ENCODE measurements at places on chromosomes 6 and 20. TPM values are rescaled to one million over a fixed set of nuclear protein-coding genes. Genes with fewer than 3 reads are reported as not detected.

NR2E1 gene
- total RNA-seq, result not detected

HACE1 gene
- total RNA-seq, result 25.1 TPM

OPN5 gene
- not detected for total RNA-seq

CCN6 gene
- not detected for total RNA-seq

SLC12A5 gene
- 0.34 TPM for total RNA-seq

MUC22 gene
- not detected for total RNA-seq

TRIM31 gene
- not detected for total RNA-seq

UNC5CL gene
- total RNA-seq, result 5.1 TPM

FUT9 gene
- total RNA-seq, result not detected

PRL gene
- not detected for total RNA-seq

TRAM2 gene
- total RNA-seq, result 3.8 TPM

LRFN2 gene
- total RNA-seq, result not detected

HDGFL1 gene
- total RNA-seq, result not detected

LAMA2 gene
- 0.93 TPM for total RNA-seq

RIMS4 gene
- not detected for total RNA-seq

PRND gene
- total RNA-seq, result not detected

TNNC2 gene
- not detected for total RNA-seq

PCK1 gene
- not detected for total RNA-seq

EYS gene
- total RNA-seq, result not detected

AIG1 gene
- total RNA-seq, result 15.5 TPM
